Non-pigmented ciliary epithelial cell (primary cell): ENCODE measurements at places on chromosomes 1 and 21.

GRCh38 chr21:34510148-34511142 is 1.6 kb downstream of the KCNE1 start:
- DNase-seq: no peak

DNA sequence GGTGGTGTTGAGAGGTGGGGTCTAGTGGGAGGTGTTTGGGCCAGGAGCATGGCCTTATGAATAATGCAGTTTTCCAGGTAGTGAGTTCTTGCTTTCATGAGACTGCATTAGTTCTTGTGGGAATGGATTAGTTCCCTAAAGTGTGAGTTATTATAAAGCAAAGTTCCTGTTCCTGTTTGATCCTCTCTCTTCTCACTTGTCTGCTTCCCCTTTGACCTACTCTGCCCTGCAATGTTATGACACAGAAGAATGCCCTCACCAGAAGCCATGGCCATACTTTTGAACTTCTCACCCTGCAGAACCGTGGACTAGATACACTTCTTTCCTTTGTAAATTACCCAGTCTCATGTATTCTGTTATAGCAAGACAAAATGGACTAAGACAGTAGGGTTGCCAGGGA is 53.6 kb downstream of the MAP3K7CL start:
- DNase-seq: no peak

- no peak for DNase-seq
Measured at GRCh38 chr21:38439957-38440356, 58.3 kb downstream of the ERG start.

DNA sequence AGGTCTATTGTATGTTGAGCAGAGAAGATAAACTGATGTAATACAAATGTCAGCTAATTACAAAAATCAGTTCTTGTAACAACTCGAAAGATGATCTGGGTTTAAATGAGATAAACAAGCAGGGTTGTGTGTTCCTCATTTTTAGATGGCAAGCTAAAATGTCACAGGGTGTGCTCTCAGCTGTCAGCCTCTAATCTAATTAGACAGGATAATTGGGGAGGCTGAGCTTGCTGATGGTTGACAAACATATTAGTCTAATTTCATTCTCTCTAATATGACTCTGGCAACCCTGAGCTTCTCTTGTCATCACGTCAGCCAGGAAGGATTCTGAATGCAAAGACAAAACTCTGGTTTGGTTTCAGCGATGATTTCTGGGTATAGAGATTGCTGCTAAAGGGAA is 335.3 kb upstream of the KAZN start:
- no peak for DNase-seq

GRCh38 chr1:153816283-153816889 is 41.2 kb downstream of the SLC27A3 start:
- DNase-seq: no peak

DNA sequence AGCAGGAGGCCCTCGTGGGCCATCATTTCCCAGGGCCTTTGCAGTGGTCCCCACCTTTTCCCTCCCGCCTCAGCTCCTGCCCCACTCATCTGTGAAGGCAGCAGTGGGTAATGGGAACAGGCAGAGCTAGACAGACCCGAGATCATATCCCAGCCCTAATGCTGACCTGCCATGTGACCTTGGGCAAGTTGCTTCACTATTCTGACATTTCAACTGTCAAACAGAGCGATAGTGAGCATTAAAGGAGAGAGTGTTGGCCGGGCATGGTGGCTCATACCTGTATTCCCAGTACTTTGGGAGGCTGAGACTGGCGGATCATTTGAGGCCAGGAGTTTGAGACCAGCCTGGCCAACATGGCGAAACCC is 51.7 kb downstream of the RPS6KA1 start:
- DNase-seq: no peak

- DNase-seq: no peak
Measured at GRCh38 chr1:39458991-39459390, 32.4 kb upstream of the BMP8A start.

- DNase-seq: no peak
Measured at GRCh38 chr1:179806333-179806732, 63.2 kb downstream of the FAM163A start.
